Psoas muscle (tissue), 8 donors: ENCODE measurements at places on chromosomes 1 and 21. TPM values are rescaled to one million over a fixed set of nuclear protein-coding genes. Genes with fewer than 3 reads are reported as not detected.

- DNase-seq: peak; percentile 63
- H3K4me1 ChIP-seq: peaks cover 3% of the 10 kb centered on the region
- peaks cover 2% of the 10 kb centered on the region for H3K27me3 ChIP-seq
- peak overlapping the region; percentile 69 for H3K4me3 ChIP-seq
- no peak overlapping the region for H3K27ac ChIP-seq
Observed at GRCh38 chr1:43565600-43566360, 35.1 kb downstream of the PTPRF start.

DNA sequence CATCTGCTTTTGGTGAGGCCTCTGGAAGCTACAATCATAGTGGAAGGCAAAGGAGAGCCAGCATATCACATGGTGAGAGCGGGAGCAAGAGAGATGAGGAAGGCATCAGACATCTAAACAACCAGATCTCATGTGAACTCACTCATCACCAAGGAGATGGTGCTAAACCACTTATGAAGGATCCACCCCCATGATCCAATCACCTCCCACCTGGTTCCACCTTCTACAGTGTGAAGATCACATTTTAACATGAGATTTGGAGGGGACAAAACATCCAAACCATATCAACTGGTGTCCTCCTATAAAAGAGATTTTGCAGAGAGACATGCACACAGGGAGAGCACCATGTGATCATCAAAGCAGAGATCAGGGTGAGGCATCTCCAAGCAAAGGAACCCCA, 578.6 kb downstream of the MATN1 start:
- no peak overlapping the region for H3K4me3 ChIP-seq
- no peak for DNase-seq
- no peaks in the 10 kb centered on the region for H3K36me3 ChIP-seq
- H3K27ac ChIP-seq: no peak overlapping the region
- peaks cover 9% of the 10 kb centered on the region for H3K27me3 ChIP-seq

- H3K36me3 ChIP-seq: no peaks in the 10 kb centered on the region
- H3K27ac ChIP-seq: no peak overlapping the region
- H3K27me3 ChIP-seq: no peaks in the 10 kb centered on the region
- no peaks in the 10 kb centered on the region for H3K4me1 ChIP-seq
- peak; percentile 31 for DNase-seq
- no peak overlapping the region for H3K4me3 ChIP-seq
Observed at GRCh38 chr1:6103854-6104530, 58.3 kb downstream of the KCNAB2 start.

GRCh38 chr1:147496571-147497210, 44.6 kb upstream of the BCL9 start:
- H3K36me3 ChIP-seq: no peaks in the 10 kb centered on the region
- peaks cover 6% of the 10 kb centered on the region for H3K4me1 ChIP-seq
- H3K27ac ChIP-seq: no peak overlapping the region
- no peaks in the 10 kb centered on the region for H3K27me3 ChIP-seq

Gene APOBEC4
- not detected for total RNA-seq

Gene IL20
- not detected for total RNA-seq

DNA sequence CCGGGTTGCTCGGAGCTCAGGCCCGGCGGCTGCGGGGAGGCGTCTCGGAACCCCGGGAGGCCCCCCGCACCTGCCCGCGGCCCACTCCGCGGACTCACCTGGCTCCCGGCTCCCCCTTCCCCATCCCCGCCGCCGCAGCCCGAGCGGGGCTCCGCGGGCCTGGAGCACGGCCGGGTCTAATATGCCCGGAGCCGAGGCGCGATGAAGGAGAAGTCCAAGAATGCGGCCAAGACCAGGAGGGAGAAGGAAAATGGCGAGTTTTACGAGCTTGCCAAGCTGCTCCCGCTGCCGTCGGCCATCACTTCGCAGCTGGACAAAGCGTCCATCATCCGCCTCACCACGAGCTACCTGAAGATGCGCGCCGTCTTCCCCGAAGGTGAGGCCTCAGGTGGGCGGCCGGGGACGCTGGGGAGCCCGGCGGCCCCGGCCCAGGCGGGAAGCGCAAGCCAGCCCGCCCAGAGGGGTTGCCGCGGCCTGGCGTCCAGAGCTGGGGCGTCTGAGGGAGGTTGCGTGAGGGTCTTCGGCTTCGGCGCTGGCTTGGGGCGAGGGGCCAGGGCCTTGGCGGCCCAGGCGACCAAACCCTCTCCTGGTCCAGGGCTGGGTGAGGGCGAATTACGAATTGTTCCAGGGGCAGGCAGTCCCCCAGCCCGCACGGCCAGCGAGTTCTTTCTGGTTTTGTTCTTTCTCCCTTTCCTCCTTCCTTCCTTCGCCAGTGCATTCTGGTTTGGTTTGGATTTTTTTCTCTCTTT, 805 bp downstream of the SIM2 start:
- peaks cover 83% of the 10 kb centered on the region for H3K27me3 ChIP-seq
- peaks cover 51% of the 10 kb centered on the region for H3K4me1 ChIP-seq
- H3K27ac ChIP-seq: no peak overlapping the region
- peak overlapping the region; percentile 72 for H3K4me3 ChIP-seq
- no peaks in the 10 kb centered on the region for H3K36me3 ChIP-seq
- DNase-seq: no peak

GRCh38 chr1:166485620-166486019, 318.8 kb upstream of the FAM78B start:
- no peaks in the 10 kb centered on the region for H3K4me1 ChIP-seq
- H3K27ac ChIP-seq: no peak overlapping the region
- H3K36me3 ChIP-seq: no peaks in the 10 kb centered on the region
- no peak overlapping the region for H3K4me3 ChIP-seq
- no peak for DNase-seq
- H3K27me3 ChIP-seq: no peaks in the 10 kb centered on the region
